ENCODE measurements at places on chromosomes 13 and 19.

DNA sequence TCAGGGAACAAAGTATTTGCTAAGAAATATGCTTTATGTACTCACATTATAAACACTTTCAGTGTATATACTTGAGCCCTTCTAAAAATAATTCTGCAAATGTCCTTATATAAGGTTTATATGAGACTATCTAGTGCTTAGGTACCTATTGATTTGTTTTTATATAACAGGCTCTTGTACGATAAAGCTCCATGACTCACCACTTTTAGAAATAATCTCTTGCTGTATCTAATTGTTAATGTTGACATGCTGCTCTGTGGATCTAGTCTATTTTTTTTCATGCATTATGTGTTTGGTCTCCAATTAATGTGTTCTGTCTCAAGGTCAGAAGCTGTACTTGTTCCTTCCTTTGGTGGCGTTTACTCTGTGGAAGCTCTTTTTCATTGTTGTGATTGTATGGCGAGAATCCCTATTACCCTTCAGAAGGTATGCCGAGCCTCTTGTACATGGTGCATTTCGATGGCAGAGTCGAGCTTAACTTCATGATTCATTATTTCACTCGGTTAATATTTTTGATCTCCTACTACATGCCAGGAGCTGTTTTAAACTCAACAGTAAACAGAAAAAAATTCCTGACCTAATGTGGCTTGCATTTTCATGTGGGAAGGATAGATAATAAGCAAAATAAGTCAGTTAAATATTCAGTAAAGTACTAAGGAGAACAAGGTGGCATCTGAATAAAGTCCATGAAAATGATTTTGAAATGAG lies 361.6 kb downstream of the COG6 start:
- DNase-seq: no peak

DNA sequence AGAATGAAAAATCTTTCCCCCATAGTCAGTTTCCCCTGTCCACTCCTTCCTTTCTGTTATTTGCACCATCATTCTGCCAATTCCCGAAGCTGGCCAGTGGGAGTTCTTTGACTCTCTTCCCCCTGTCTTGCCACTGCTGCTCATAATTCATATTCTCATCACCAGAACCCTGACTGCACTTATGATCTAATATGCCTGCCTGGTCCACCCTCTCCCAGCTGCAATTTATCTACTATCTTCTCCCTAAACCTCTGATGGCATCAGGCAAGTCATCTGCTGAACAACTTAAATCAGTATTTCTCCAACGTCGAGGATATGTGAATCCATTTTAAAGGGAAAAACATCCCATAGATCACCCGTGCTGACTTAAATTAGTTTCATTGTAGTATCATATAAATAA lies 458.0 kb upstream of the GPC6 start:
- DNase-seq: no peak

GRCh38 chr13:72039126-72039525 lies 172.1 kb upstream of the DACH1 start:
- DNase-seq: no peak

DNA sequence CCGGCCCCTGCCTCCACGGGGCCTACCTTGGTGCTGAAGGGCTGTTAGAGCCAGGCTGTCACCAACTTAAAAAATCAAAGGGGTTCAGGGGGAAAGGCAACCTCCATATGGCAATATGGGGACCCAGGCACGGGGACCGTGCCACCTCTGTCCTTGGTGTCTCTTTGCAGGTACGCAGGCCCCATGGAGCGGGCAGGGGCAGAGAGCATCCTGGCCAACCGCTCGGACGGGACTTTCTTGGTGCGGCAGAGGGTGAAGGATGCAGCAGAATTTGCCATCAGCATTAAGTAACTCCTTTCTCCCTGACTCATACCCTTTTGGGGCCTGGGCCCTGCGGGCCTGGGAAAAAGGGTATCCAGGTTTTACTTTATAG lies 39.6 kb upstream of the ADGRE1 start:
- no peak for DNase-seq

DNA sequence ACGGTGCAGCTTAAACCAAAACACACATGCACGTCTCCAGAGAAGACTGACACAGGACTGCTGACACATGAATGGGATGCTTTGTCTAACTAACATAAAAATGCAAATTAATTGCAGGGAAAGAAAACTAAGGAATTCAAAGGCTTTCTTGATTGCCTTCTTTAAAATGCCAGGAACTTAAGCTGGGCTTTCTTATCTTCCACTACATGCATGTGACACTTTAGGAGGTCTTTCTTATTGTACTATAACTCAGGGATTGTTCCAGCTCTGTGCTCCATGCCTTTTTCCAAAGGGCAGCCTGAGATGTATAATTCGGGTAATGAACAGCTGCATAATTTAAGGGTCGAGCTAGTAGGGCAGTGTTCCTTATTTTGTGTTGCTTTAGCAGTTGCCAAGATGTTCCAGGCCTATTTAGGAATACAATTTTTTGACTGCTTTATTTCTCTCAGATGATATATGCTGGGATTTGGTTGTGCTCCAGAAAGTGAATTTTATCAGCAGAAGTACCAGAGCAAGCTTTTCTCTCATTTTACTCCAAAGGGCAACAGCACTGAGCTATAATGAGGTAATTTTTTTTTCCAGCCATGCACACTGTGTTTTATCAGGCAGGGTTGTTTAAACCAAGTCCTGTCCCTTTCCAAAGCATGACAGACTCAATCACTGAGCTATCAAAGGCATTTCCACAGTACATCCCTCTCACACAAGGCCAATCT lies 885.2 kb downstream of the PCDH9 start:
- DNase-seq: no peak

GRCh38 chr19:3136684-3137055 lies 837 bp downstream of the GNA15 start:
- no peak for DNase-seq

DNA sequence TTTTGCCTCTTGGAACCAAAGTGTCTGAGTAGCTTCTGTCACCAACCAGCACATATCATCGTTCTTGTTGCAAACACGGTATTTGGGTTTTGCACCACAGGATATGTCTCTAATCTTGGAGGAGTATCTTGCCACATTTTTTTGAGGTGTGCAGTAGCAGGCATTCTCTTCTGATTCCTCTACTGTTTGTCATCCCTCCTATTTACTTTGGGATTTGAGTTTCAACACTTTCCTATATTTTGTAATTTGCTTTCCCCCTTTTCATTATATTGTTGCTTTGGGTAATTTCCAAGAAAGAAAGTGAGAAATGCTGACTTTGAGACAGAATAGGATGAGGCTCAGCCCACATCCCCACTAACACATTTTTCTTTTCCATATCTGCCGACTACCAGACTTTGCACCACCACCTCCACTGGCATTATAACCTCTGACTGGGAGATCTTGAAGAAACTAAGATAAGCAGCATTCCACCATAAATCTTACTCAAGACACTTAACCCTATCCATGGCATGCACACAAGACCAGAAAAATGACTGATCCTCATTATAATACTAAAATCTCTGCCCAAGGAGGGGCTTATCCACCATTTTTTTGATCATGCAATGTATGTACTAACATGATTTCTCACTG lies 12.0 kb upstream of the DZIP1 start:
- DNase-seq: no peak

DNA sequence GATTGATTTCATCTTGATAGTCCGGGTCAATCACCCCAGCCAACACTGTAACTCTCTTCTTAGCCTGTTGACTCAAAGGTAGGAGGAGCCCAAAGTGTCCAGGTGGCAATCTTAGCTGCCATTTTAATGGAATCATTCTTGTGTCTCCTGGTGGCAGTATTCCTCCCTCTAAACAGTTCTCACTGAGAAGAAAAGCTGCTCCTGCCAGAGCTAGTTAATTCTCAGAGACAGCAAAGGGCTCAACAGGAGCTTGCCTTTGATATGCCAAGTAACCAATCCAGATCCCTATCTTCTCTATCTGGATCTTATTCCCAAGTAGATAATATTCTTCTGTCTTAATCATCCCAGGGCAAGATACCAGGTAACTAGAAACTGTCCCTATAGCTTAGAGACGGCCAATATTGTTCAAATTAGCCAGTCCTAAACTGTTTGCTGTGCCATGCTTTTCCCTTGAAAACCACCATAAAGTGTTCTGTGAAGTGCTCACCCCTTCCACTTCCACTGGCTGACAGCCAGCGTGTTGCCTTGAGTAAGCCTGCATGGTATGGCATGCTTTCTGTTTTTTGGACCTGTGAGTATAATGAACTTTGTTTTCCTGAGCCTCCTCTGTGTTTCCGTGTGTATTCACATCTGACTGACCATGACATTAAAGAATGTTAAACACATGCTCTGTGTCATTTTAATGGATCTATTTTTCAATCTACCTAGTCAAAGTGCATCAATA lies 463.7 kb upstream of the SLITRK5 start:
- no peak for DNase-seq

DNA sequence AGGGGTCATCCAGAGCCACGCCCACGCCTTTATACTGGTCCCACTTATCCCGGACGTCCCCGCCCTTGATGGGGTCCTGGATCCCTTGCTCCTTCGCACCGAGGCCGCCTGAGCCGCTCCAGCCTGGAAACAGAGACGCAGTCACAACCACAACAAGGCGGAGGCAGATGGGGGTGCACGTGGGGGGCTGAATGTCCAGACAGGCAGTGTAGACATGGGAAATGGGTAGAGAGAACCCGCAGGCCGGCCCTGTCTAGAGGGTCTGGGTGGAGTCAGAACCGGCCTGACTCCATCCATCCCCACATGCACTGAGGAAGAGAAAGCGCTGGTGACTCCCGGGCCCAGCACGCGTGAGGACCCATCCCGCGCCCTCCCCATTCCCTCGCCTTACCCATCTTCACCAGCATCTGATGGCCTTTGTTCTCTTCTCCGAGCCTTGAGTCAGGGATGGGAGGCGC lies 23.0 kb downstream of the CHERP start:
- DNase-seq: no peak

DNA sequence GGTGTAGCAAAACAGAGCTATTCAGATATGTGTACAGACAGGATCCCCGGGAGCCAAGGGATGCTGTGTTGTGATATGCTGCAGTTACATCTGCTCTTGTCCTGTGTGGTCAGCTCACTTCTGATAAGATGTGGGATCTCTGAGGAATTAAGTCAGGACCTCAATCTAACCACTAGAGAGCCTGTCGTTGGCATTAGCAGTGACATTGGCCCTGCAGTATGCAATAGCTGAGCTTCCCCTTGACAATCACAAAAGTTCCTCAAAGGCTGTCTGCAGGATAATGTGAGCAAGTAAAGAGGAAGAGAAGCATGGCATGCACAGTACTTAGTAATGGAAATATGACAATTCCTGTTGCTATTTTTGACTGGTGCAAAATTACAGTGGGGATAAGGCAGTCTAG lies 203.4 kb upstream of the MIR17HG start:
- DNase-seq: no peak

- no peak for DNase-seq
These were observed 13.3 kb upstream of the RETN start for GRCh38 chr19:7655581-7655980.

GRCh38 chr13:113332615-113333014 lies 31.3 kb downstream of the GRTP1 start:
- no peak for DNase-seq

DNA sequence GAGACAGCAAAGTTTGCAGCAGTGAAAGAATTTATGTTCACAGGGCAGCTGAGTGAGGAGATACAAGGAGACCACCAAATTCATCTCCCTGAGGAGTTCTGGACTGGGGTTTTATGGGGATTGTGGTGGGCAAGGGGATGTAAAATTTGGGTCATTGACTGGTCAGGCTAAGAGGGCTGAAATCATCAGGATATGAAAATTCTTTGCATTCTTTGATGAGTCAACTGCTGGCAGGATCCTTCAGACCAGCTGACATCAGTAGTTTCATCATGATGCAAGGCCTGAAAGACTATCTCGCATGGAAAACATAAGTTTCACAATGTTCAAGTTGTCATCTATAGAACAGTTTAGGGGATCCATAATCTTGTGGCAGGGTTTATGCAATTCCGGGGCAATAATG lies 869.5 kb upstream of the PCDH9 start:
- no peak for DNase-seq
